Activated naive CD8-positive, alpha-beta T cell treated with anti-CD3 and anti-CD28 coated beads, Interleukin-2, amount 10 ng/mL, durations not matched to agents 7 days and 5 days (primary cell): ENCODE measurements at places on chromosomes 6 and 20. TPM values are rescaled to one million over a fixed set of nuclear protein-coding genes. Genes with fewer than 3 reads are reported as not detected.

DNA sequence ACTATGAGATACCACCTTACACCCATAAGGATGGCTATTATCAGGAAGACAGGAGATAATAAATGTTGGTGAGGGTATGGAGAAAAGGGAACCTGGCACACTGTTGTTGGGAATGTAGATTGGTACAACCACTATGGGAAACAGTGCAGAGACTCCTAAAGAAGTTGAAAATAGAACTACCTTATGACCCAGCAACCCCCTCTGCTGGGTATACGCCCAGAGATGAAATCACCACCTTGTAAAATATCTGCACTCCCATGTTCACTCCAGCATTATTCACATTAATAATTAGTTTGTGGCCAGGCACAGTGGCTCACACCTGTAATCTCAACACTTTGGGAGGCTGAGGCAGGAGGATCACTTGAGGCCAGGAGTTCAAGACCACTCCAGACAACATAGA is 26.8 kb downstream of the ZBTB9 start:
- no peak overlapping the region for H3K4me3 ChIP-seq
- no peaks in the 10 kb centered on the region for H3K36me3 ChIP-seq
- DNase-seq, result no peak
- H3K27ac ChIP-seq, result no peak overlapping the region
- peaks cover 17% of the 10 kb centered on the region for H3K27me3 ChIP-seq

GRCh38 chr6:89289710-89290109 is 25.4 kb downstream of the GABRR2 start:
- no peak overlapping the region for H3K27ac ChIP-seq
- no peak for DNase-seq
- H3K27me3 ChIP-seq, result no peaks in the 10 kb centered on the region
- no peak overlapping the region for H3K4me3 ChIP-seq
- no peaks in the 10 kb centered on the region for H3K36me3 ChIP-seq

DNA sequence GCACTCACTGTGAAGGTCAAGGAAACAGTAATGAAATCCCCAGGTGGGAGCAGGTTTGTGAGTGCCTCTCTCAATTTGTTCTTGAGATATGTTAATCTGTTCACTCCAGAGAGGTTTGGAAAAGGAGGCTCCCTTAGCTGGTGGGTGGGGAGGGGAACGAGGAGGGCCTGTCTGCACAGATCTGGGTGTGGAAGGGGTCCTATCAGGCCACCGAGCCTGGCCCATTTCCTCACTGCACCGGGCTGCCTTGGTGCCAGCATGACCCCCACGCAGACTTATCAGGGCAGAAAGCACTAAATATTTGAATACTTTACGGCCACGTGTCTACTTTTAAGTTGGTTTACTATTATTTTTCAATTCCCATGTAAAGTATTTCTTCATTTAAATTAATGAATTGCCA is 8.3 kb downstream of the AGPAT4 start:
- no peaks in the 10 kb centered on the region for H3K36me3 ChIP-seq
- no peak overlapping the region for H3K4me3 ChIP-seq
- DNase-seq, result no peak
- H3K27ac ChIP-seq, result no peak overlapping the region
- no peaks in the 10 kb centered on the region for H3K27me3 ChIP-seq

GRCh38 chr6:30862156-30862875 is 22.0 kb upstream of the DDR1 start:
- no peak overlapping the region for H3K4me3 ChIP-seq
- H3K4me1 ChIP-seq, result peaks cover 4% of the 10 kb centered on the region
- peaks cover 15% of the 10 kb centered on the region for H3K36me3 ChIP-seq
- no peak overlapping the region for H3K27ac ChIP-seq
- DNase-seq, result no peak

DNA sequence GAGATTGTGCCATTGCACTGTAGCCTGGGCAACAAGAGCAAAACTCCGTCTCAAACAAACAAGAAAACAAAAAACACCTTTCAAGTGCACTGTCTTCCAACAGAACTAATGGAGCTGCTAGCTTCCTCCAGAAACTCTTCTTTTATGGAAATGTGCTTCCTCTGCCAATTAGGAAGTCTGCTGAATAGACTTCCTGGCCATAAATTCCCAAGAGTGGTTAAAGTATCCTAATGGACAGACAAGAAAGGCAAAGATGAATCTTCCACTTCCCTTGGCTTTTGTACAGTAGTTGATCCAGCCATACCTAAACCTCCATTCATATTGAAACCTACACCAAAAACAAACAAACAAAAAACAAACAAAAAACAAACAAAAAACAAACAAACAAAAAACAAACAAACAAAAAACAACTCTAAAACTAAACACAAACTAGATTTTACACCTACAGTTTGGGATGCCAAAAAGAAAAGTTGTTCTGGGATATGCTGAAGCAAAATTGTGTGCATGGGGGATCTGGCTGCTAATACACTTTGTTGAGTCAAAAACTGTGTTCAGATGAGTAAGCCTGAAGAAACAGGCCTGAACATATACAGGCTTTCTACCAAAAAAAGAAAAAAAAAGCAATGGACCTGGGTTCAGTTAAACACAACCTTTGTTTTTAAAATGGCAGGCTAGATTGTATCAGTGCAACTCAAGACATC is 59.8 kb upstream of the CARMIL1 start:
- H3K36me3 ChIP-seq, result no peaks in the 10 kb centered on the region
- no peak overlapping the region for H3K4me3 ChIP-seq
- no peak overlapping the region for H3K27ac ChIP-seq
- no peaks in the 10 kb centered on the region for H3K27me3 ChIP-seq
- no peak for DNase-seq
- peaks cover 9% of the 10 kb centered on the region for H3K4me1 ChIP-seq

- no peaks in the 10 kb centered on the region for H3K36me3 ChIP-seq
- H3K27ac ChIP-seq, result no peak overlapping the region
- no peak for DNase-seq
- no peaks in the 10 kb centered on the region for H3K4me1 ChIP-seq
Measured at GRCh38 chr6:17045581-17046322, 56.1 kb upstream of the STMND1 start.

- peaks cover 20% of the 10 kb centered on the region for H3K27me3 ChIP-seq
- H3K4me3 ChIP-seq, result no peak overlapping the region
- DNase-seq, result no peak
- no peak overlapping the region for H3K27ac ChIP-seq
Measured at GRCh38 chr20:57716202-57716601, 6.4 kb upstream of the PMEPA1 start.

DNA sequence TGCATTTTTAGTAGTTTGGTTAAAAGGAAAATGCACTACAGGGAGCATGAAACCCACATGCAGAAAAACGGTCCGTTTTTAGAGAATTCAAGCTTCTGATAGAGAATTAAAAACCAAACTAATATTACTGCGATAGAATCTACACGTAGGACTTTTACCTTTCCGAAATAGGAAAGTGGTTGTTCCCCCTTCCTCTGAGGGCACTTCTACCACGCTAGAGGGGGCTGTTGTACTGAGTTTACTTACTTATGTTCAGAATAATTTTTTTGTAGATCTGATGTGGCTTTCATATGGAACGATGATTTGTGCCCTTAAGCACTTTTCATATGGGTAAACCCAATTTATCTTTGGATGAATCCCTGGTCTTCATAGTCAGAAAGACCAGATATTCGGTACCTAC is 264.3 kb upstream of the PLN start:
- H3K27ac ChIP-seq, result no peak overlapping the region
- H3K4me1 ChIP-seq, result peaks cover 7% of the 10 kb centered on the region
- peaks cover 9% of the 10 kb centered on the region for H3K27me3 ChIP-seq
- no peak overlapping the region for H3K4me3 ChIP-seq

DNA sequence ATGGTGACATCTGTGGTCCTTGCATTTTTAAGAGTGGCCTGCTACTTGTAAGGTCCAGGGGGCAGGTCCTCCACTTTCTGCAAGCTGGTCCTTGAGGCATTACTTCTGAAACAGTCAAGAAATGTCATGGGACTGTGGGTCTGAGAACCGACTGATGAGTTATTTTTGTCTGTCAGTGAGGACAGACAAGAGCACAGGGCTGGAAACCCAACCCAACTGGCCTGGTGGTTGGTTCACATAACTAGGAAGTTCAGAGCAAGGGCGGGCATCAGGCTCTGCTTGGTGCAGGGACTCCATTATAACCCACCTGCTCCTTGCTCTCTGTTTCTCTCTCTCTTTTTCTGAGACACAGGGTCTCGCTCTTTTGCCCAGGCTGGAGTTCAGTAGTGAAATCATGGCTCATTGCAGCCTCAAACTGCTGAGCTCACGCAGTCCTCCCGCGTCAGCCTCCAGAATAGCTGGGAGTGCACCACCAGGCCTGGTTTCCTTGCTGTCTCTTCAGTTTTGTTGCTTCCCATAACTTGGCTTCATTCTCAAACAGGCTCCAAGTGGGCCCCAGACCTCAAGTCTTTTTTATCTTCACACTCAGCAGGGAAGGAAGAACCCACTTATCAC is 9.2 kb downstream of the CST3 start:
- H3K27me3 ChIP-seq, result peaks cover 1% of the 10 kb centered on the region
- H3K4me1 ChIP-seq, result no peaks in the 10 kb centered on the region
- H3K36me3 ChIP-seq, result no peaks in the 10 kb centered on the region
- H3K4me3 ChIP-seq, result no peak overlapping the region
- no peak overlapping the region for H3K27ac ChIP-seq

Gene C6orf47
- 30.7 TPM for total RNA-seq

Gene SGK2
- 0.53 TPM for total RNA-seq

Gene TUBB1
- not detected for total RNA-seq

GRCh38 chr6:29769336-29769735 is 46.1 kb downstream of the HLA-F start:
- H3K4me3 ChIP-seq, result no peak overlapping the region
- H3K4me1 ChIP-seq, result peaks cover 3% of the 10 kb centered on the region
- no peaks in the 10 kb centered on the region for H3K36me3 ChIP-seq
- H3K27ac ChIP-seq, result no peak overlapping the region
- DNase-seq, result no peak
- peaks cover 2% of the 10 kb centered on the region for H3K27me3 ChIP-seq

Gene HSPA1L
- total RNA-seq, result 3.3 TPM

Gene ARFGEF3
- 0.30 TPM for total RNA-seq

Gene ADGRF4
- not detected for total RNA-seq

Gene TTK
- 25.7 TPM for total RNA-seq

DNA sequence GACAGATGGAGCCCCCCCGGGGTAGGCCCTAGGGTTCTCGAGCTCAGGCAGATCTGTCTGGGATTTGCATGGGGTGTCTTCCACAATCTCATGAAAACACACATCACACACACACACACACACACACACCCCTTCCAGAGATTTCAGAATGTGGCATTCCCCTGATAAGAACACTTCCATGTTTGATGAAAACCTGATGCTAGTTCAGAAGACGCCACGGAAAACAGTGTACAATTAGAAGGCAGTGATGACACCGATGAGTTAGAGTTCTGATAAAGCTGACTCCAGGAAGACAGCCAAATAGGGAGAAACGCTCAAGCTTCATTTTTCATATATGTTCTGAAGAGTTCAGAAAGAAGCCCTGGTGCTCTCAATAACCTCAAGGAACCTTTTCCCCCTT is 438.7 kb upstream of the JARID2 start:
- no peak overlapping the region for H3K4me3 ChIP-seq
- no peaks in the 10 kb centered on the region for H3K4me1 ChIP-seq
- H3K36me3 ChIP-seq, result no peaks in the 10 kb centered on the region
- no peak for DNase-seq

DNA sequence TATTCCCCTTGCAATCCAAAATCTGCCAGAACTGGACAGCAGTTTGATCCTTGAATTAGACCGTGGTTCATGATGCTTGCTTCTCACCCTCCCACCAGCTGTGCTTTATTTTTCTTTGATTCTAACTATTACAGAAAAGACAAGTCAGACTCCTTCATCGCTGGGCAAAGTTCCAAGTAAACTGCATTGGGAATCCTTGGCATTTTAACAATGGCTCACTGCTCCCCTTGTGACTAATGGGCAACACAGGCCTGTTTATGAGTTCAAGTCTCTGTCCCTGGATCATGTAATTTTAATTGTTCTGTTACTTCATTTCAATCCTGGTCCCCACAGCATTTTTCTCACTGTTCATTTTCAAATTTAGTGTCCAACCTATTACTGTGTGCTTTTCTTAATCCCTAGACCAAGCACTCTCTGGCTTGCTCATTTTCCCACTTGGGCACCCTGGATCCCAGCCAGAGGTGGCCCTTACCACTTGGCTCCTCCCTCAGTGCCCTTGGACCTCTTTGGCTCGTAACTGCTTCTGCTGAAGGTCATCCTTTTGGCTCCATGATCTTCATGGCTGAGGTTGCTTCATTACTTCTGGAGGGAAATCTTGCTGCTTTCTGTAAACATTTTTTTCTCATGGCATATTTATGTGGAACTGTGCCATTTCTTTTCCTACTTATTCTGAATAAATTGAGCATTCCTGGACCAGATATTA is 32.8 kb downstream of the PSMB9 start:
- peaks cover 4% of the 10 kb centered on the region for H3K4me1 ChIP-seq
- H3K27me3 ChIP-seq, result peaks cover 12% of the 10 kb centered on the region
- no peak for DNase-seq

Gene CDH4
- 0.14 TPM for total RNA-seq

- peaks cover 52% of the 10 kb centered on the region for H3K36me3 ChIP-seq
- DNase-seq, result no peak
- peak overlapping the region; percentile 52 for H3K4me3 ChIP-seq
- no peaks in the 10 kb centered on the region for H3K27me3 ChIP-seq
Measured at GRCh38 chr6:17632934-17633333, 32.8 kb downstream of the FAM8A1 start.

DNA sequence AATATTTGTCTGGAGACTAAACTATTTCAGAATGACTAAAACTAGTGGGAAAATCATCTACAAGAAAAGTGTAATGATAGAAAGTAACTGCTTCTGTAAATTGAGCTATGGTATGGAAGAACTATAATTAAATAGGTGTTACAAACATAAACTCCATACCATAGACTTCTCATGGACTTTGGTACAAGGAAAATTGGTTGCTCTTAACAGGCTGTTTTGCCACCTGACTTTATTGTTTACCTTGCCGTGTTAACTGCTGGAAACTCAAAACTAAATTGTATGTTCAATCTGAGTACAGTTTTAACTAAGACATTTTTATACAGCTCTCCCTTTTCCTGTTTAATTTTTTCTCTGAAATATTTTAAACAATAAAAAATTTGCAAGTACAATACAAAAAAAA is 261.8 kb upstream of the POU3F2 start:
- no peak for DNase-seq
- H3K27ac ChIP-seq, result no peak overlapping the region
- no peaks in the 10 kb centered on the region for H3K27me3 ChIP-seq

Gene CPNE1
- total RNA-seq, result 327 TPM

Gene ZNF334
- 1.9 TPM for total RNA-seq
